Stimulated activated CD8-positive, alpha-beta memory T cell treated with anti-CD3 and anti-CD28 coated beads, Interleukin-7, amount 100 ng/mL, for 4 hours (primary cell): ENCODE measurements at places on chromosomes 1 and 21.
A peak's percentile ranks its signal among the peaks of the same experiment; 100 is the strongest.

GRCh38 chr1:99570486-99571089 lies 75.3 kb upstream of the PALMD start:
- DNase-seq = no peak

GRCh38 chr1:32240140-32240951 lies 6.7 kb upstream of the FAM167B start:
- no peak for DNase-seq

- no peak for DNase-seq
Measured at GRCh38 chr21:33587792-33588484, 546 bp downstream of the DONSON start.

DNA sequence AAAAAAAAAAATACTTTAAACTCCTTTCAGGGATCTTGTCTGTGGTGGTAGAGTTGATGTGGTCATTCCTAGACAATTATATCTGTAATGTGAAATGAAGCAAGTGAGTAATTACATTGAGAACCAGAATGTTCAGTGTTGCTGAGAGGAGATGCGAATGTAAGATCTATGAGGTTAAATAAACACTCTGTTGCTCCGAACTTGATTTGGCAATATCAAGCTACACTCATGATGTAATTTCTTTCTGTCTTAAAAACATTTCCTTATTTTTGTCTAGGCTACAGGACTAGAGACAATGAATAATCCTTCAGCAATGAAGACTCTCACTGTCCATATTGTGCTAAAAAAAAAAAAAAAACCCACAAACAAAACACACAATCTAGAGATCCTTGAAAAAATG lies 63.1 kb upstream of the IGSF5 start:
- DNase-seq = no peak

- no peak for DNase-seq
Measured at GRCh38 chr1:182974506-182975191, 21.7 kb upstream of the SHCBP1L start.

DNA sequence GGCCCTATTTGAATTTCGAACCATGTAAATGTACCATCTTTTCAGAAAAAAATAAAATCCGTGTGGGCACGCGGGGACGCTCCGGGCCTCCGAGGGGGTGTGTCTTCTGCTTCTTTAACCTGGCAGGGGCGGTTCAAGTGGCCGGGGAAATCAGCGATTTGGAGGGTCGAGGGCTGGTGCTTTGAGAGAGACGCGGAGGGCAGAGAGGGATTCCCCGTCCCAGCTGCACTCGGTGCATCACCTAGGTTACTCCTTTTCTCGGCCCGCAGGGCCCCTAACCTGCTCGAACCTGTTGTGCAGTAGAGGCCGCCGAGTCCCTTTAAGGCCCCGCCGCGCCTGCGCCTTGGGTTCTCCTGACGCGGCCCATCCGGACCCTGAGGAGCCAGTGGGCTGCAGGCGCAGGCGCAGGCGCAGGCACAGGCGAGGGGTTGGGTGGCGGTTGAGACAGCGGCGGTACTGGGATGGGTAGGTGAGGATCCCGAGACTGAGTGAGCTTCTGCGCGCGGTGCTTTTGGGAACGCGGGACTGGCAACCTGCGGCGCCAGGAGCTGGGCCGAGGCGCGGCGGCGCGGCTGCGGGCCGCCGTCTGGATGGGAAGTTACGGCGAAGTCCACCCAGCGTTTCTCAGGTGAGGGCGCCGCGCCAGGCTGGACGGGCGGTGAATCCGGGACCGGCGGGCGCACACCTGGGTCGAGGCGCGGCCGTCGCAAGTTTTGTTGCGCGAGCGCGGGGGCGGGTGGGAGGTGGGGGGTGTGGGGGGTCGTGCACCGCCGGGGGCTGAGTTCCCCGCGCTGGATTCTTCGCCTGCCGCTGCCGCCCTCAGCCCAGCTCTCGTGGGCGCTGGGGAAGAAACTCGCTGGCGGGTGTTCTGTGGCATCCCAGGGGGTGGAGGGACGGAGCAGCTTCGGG lies at the start of gene NBPF3:
Gene NBPF3 (plus strand): TSS at position 417 of the 909 bp plus-strand sequence. CDS start 4,950 bp downstream, outside the sequence.
- DNase-seq = peak; percentile 85
